ENCODE measurements at places on chromosomes 7 and 10. TPM values are rescaled to one million over a fixed set of nuclear protein-coding genes. Genes with fewer than 3 reads are reported as not detected.

GRCh38 chr10:24467605-24468004, 256.1 kb downstream of the ARHGAP21 start:
- no peak for DNase-seq

DNA sequence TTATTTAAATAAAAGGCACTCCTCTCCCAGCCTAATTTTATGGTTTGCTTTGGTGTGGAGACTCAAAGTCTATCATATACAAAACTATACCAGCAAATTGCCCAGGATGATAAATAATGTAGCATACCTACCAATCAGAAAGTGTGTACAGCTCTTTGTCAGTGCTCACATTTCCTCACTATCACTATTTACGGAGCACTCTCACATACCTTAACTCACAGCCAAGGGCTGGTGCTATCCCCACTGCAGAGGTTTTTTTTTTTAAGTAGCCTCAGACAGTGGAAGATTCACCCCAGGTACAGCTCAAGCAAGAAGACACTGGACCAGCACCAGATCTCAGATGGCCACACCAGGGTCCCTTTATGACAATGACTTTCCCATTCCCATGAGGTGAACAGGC, 2.5 kb downstream of the PDLIM1 start:
- DNase-seq, result no peak

DNA sequence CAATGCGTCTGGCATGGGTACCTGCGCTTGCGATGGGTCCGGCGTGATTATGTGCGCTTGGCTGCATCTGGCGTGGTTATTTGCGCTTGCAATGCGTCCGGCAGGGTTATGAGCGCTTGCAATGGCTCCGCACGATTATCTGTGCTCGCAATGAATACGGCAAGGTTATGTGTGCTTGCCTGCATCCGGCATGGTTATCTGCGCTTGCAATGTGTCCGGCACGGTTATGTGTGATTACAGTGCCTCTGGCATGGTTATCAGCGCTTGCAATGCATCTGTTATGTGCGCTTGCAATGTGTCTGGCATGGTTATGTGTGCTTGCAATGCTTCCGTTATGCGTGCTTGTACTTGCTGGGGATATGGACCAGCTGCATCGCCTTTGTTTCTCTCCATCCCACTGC, 37.7 kb downstream of the RBAK start:
- DNase-seq, result no peak

GRCh38 chr7:20539201-20539600, 76.3 kb upstream of the ABCB5 start:
- no peak for DNase-seq

DNA sequence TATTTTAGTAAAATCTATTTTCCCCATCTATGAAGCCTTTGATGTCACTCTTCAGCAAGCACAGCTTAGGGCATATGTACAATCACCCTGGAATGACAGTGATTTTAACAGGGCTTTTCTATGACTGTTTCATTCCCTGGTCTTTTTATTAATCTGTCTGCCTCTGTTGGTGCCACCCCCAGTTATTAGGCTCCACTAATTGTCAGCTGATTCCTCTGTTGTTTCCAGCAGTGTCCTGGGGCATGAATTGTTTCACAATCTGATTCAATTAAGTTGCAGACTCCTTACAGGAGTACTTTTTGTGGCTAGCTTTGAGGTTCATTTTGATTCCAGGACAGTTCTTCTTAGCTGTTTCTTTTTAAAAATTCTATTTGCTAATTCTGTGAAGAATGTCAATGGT, 38.6 kb downstream of the MYO3A start:
- DNase-seq, result no peak

- DNase-seq, result no peak
Observed at GRCh38 chr7:95517458-95517857, 31.7 kb downstream of the ASB4 start.

DNA sequence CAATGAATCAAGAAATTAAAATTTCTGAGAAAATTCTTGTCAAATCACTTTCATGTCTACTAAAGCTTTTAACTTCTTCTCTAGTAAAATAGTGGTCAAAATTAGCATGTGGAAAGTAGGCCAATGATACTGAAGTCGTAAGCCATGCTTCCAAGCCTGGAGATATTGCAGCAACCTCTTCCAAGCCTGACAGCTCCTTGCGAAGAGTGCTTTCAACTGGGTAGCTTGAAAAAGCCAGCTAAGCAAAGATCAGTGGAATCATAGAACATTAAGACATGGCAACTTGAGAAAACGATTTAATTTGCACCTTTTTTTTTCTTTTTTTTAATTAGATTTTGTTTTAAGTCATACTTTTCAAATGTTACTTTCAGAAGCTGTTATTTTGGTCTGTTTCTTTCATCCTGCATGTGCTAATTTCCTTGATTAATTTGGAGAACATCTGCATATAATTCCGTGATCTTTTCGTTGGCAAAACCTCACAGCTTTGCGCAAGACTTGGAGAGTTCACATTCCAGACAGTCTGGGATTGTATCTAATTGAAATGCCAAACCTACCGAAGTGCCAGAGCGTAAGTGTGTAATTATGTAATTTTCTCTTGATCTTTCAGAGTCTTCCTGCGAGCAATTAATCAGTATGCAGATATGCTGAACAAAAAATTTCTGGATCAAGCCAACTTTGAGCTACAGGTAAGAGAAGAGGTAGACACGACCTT, 142.2 kb upstream of the INSYN2A start:
- DNase-seq, result no peak

DNA sequence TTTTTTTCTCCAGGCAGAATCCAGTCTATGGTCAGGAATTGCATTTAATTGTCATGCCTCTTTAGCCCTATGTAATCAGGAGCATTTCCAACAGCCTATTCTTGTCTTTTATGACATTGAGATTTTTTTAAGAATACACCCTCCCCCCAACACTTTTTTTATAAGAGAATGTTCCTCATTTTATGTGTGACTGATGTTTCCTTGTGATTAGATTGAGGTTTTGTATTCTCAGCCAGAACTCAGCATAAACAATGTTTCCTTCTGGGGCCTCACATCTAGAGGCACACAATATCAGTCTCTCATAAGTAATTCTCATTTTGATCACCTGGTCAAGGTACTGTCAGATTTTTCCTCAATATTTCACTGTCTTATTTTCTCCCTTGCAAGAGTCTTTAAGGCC, 193.4 kb upstream of the PDE1C start:
- no peak for DNase-seq

DNA sequence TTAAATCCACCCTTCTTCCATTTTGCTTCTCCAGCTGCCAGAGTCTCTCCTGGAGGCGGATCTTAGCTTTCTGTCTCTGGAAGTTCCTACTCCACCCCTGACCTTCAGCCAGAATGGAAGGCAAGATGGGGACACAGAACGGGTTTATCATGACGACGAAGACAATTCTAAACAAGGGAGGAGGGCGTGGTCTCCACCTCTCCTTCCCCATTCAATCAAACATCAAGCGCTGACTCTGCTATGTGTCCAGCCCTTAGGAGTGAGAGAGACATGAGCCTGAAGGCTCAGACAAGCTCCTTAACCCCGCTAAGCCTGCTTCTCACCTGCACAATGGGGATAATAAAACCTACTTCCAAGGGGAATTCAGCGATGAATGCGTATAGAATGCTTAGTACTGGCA, 3.1 kb downstream of the CYP17A1 start:
- DNase-seq, result no peak

GRCh38 chr7:104772405-104773345, 241.3 kb upstream of the KMT2E start:
- DNase-seq, result no peak

DNA sequence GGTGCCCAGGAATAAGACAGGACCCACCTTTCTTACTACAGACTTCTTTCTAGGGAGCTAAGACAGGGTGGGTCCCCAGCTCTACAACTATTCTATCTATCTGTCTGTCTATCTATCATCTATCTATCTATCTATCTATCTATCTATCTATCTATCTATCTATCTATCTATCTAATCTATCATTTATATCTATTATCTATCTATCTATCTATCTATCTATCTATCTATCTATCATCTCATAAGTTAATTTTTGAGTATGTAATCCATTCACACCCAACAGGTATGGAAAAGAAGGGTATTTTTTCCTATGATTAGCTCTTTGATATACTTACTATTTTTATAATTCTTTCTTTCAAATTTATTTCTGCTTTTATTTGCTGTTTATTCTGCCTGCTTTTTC, 55.9 kb downstream of the BAMBI start:
- no peak for DNase-seq

- DNase-seq, result no peak
Observed at GRCh38 chr7:21358648-21359047, 69.2 kb upstream of the SP4 start.

DNA sequence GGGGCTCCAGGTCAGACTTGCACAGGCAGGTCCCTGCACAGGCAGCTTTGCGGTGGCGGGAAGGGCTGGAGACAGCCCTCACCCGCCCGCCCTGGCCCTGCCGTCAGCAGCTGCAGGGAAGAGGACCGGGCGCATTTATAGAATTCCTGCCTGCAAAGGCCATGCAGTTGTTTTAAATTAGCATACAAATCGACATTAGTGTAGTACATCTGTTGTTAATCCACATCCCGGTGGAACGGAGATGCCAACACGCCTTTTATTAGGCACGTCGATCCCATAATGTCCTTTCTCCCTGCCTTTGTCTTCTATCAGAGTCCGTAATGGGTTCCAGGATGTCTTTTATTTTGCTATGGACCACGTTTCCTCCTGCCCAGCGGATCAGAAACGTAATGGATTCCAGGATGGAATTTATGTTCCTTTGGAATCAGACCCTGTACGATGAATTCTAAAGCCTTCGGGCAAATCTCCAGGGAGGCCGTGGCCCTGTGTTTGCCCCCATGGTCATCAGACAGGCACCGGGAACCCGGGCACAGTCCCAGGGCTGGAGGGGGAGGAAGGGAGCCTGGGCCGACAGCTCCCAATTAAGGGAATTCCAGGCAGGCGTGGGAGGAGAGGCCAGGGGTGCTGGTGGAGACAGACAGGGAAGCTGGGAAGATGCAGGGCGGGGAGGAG, 123.9 kb downstream of the COL26A1 start:
- DNase-seq, result no peak

DNA sequence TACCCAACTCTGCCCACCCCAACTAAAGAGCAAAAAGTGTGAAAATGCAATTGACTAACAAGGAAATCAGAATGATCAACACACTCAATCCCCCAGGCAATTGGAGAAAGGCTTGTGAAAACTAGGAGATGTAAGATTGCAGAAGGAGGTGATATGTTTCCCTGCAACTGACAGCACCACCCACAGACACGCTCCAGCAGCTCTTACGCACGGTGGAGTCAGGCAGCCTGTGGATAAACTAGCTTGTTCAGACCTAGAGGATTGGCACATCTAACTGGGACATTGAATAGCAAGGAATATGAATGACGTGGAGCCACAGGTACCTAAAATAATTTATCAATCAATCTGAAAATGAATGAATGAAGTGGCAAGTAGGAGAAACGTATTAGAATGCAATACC, 125.7 kb upstream of the MYO3A start:
- DNase-seq, result no peak

DNA sequence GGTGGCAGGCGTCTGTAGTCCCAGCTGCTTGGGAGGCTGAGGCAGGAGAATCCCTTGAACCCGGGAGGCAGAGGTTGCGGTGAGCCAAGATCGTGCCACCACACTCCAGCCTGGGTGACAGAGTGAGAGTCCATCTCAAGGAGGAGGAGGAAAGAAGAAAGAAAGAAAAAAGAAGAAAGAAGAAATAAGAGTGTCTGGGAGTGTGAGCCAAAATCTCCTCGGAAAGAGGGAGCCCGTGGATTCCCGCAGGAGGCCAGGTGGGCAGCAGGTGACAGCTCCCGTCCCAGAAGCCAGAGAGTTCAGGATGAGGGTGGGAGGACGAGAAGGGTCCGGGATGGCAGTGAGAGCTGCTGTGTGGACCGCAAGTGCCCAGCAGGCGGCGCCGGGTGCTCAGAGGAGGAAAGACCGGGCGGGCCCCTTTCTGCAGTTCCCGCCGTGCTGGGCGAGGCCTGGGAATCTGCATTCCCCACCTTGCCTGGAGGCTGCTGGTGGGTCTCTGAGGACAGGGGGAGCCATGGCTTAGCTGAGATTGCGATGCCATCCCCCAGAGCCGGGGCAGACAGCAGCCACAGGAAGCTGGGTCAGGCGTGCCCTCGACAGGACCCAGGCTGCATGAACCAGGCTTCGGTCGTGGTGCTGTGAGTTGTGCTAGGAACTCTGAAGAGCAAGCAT, 17.1 kb upstream of the AMZ1 start:
- DNase-seq, result peak; percentile 71

DNA sequence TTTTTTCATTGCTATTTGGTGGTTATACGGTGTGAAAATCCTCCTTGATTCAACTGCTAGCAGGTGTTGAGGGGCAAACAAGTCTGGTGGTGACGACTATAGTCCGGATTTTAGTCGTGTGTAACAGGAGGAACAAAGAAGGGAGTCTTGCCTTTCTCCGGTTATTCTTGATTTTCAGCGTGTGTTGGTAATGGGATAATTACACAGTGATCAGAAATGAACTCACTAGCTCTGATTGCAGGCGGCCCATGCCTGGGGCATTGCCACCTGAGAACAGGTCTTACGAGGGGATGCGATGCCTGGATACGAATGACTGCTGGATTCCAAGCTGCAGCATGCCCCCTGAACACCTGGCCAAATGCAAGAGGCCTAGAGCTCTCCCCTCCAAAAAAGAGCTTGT, 72.8 kb downstream of the CAMK1D start:
- DNase-seq, result no peak

DNA sequence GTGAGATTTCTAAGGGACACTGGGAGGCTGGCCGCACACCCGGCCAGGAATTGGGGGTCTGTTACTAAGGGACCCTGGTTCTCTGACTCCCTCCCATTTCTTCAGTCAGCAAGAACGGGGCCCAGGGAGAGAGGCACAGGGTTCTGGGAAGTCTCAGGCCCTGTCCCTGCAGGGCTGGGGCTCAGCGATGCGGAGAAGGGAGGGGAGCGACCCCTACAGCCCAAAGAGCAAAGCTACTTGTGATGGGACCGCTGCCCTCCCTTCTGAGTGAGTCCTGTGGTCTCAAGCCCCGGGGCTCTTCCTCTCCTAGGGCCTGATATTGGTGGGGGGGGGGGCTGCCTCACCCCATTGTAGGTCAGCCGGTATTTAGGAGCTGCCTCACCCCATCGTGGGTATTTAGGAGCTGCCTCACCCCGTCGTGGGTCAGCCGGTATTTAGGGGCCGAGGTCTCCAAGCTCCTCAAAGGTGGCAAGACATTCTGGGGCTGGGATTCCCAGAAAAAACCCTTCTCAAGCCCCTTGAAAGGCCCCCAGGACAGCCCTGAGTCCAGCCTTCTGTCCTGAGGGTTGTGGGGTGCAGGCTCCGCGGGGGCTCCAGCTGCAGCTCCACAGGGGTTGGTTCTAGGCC, 16.9 kb upstream of the NKX6-2 start:
- DNase-seq, result no peak

The CREB5 gene
- not detected for total RNA-seq

The SEMA3C gene
- not detected for total RNA-seq

The CPVL gene
- not detected for total RNA-seq

The RARRES2 gene
- total RNA-seq, result not detected

The SSC4D gene
- total RNA-seq, result 0.62 TPM

The CAV1 gene
- total RNA-seq, result not detected

The CTAGE15 gene
- total RNA-seq, result not detected

The ELFN1 gene
- total RNA-seq, result not detected

The PAX2 gene
- total RNA-seq, result not detected

All from activated naive CD4-positive, alpha-beta T cell treated with anti-CD3 and anti-CD28 coated beads, Interleukin-2, amount 50 U/mL, for 72 hours (primary cell).